AG09309 (cell line): ENCODE measurements at places on chromosomes 2 and 18.

DNA sequence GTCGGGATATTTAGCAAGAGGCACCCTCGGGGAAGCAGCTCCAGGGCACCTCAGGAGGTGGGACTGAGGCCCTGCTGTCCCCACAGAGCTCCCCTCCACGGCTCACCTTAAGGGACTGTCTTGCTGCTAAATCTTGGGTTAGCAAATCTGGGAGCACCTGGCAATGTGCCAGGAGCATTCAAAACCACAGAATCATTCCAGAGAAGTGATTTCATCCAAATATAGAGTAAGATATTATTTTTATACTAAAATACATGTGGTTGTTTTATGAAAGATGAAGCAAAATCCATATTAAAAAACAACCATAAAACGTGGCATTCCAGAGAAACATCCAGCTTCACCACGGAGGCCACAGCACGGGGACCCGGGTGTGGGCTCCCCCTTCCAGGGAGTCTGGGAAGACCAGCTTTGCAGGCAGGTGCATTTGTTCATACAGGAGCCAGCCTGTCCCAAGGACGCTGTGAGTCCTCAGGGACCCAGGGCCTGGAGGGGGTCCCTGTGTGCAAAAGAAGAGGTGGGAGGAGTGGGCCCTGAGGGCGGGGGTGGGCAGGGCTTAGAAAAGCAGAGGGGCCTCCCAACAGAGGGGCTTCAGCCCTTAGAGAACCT is 16.3 kb downstream of the HS1BP3 start:
- no peak for DNase-seq

GRCh38 chr2:111053266-111053665 is 67.4 kb upstream of the BCL2L11 start:
- no peak for DNase-seq

GRCh38 chr2:104855221-104856085 is 1.5 kb downstream of the POU3F3 start:
- DNase-seq, result no peak

DNA sequence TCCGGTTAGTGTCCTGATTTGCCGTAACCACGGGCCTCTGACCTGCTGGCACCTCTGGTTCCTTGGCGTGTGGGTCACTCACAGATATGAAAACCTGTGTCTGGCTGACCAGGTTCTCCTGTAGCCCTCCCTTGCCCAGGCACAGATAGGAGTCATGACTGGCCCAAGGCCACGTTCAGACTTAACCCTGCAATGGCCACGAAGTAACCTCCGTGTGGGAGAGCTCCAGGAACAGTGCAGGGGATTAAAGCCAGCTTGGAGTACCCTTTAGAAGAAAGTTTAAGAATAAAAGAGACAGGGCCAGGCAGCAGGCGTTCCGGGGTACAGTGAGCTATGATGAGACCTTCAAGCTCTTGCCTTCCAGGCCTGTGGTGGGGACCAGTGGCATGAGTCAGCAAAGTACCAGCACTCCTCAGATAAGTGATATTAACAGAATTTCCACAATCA is 25.5 kb downstream of the CENPO start:
- DNase-seq, result no peak

DNA sequence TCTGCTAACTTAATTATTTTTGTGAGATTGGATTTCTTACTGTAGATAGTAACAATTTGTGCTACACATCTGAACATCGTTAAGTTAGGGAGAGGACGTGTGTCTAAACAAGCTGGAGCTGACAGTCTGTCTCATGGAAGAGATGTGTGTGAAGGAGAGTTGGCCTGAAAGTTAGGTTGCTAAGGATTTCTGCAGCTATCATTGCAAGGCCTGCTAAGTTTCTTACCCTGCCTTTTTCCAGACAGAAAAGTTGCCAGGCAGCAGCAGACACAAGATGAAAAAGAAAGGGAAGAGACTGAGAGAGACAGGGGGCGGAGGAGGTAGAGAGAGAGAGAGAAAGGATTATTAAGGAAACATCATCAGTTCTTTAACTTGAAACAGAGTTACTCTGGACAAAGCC is 4.1 kb upstream of the LRP1B start:
- DNase-seq, result no peak

- no peak for DNase-seq
Measured at GRCh38 chr18:31828613-31829012, 67.9 kb upstream of the SLC25A52 start.

DNA sequence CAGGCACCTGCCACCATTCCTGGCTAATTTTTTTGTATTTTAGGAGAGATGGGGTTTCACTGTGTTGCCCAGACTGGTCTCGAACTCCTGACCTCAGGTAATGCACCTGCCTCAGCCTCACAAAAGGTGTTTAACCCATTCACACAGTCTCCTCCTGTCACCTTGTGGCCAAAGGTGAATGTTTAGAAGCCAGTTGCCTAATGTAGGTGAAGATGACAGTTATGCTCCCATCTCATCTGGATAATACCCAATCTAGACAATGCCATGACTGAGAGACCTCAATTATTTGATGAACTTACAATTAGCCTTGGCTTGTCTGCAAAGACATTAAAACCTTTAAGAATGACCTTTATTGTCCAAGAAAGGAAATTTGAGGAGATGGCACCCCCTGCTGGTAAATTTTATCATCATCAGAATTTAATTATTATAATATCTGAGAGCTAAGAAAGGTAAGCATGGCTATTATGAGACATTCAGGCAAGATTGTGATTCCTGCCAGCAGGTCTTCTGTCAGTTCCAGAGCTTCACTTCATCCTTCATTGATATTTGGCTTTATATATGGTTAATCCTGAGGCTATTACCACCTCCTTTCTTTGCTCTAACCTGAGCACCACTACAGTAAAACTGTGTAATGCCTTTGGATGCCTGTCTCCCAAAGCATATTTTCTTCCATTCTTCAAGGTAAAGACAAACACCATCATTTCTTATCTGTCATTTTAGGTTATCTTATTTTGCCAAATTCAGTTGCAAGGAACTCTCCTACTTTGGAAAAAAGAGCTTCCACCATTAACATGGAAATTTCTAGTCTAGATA is 117.6 kb downstream of the FAM124B start:
- DNase-seq, result no peak

GRCh38 chr18:5297597-5297996 is 2.1 kb upstream of the ZBTB14 start:
- no peak for DNase-seq
